ENCODE measurements at places on chromosomes 4 and X.

DNA sequence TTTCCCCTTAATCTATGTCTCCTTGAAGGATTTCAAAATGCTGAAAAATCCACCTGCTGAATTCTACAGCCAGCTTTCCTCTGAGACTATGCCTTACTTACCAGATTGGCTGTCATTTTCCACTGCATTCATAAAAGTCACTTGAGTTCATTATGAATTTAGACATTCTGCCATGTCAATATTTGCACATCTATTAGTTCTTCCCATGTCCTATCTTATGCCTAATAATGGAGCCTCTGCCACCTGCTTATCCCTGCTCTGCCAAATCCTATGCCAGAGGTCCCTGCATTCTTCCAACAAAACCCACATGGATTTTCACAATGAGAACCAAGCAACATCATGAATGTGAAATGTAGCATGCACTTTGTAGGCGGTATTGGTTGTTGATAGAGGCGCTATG is 42.6 kb downstream of the GASK1B start:
- DNase-seq: no peak

DNA sequence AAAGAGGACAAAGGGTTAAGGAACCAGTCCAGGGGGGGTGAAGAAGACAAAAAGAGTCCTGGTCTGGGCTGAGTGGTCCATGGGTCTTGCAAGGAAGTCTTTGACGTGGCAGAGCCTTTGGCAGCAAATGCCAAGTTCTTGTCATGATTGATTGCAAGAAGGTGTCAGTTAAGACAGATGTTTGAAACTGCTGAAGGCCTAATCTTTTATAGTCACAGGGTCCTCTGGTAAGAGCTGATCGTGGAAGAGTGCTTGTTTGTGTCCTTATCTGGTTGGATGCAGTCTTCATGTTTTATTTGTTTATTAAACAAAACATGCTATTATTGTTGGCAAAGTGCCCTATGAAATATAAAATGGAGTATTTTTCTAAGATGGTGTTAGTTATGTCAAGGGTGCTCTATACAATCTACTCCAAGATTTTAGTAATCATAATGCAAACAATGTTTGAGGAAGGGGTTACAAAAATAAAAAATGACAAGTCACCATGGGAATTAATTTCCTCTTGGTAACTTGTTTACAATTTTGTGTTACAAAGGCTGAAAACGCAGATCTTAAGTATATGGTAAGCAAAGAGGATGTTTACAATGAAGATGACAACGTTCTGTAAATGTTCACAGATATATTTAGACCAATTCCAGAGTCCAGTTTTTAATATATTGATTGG is 85.9 kb downstream of the MAGED4 start:
- DNase-seq: no peak

DNA sequence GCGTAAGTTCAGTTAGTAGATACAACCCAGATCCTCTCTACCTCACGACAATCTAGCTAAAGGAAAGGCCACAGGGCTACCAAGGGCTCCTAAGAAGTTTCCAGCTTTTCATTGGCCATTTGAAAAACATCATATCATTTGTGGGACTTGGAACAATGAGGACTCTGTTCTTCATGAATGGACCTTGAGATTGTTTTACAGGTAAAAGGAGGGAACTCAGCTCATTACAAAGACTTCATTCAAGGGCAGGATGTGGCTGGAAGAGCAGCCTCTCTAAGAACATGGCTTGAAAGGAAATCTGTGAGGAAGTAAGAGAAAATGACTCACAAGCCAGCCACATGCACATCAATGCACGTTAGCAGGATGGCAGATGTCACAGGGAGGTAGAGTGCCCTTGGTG is 105.9 kb upstream of the SLC7A11 start:
- DNase-seq: peak; percentile 69

DNA sequence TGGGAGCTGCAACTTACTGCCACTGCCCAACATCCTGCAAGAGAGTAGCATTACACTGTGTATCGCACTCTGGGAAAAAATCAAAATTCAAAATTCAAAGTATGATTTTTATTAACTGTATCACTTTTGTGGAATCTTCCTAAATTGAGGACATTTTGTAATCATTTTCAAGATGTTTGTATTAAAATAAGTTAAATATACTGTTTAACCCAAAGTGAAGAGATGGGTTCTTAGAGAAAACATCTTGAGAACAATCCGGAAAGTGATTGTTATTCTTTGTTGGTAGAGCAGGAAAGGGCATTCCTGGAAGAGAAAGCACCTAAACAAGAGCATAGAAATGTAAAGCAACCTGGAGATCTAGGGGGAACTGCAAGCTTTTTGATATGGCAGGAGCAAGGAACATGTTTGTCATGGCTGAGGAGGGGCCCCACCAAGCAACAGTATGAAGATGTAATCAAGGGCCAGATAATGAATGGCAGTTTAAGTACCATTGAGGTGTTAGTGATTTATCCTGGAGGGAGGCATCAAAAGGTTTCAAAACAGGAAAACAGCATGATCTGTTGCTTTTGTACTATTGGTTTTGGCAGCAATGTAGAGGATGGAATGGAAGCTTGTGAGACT is 14.1 kb upstream of the SEC24D start:
- no peak for DNase-seq
